ENCODE measurements at places on chromosomes 7 and 10.

- no peak for DNase-seq
These were observed 220.5 kb upstream of the HGF start for GRCh38 chr7:81990395-81990794.

DNA sequence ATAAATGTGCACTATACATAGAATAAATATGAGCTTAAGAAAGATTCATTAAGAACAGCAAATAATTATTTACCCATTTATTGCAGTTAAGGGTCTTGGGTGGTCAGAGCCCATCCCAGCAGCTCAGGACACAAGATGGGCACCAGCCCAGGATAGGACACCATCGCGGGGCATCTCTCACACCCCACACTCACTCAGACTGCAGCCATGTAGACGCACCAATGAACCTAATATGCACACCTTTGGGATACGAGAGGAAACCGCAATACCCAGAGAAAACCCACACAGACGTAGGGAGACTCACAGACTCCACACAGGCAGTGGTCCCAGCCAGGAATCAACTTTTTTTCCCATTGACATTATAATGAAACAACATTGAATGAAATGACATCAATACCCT is 36.0 kb downstream of the CARD11 start:
- no peak for DNase-seq

GRCh38 chr10:15787426-15787825 is 67.7 kb upstream of the ITGA8 start:
- no peak for DNase-seq

- no peak for DNase-seq
These were observed 741.7 kb upstream of the GALNT17 start for GRCh38 chr7:70390251-70390650.

DNA sequence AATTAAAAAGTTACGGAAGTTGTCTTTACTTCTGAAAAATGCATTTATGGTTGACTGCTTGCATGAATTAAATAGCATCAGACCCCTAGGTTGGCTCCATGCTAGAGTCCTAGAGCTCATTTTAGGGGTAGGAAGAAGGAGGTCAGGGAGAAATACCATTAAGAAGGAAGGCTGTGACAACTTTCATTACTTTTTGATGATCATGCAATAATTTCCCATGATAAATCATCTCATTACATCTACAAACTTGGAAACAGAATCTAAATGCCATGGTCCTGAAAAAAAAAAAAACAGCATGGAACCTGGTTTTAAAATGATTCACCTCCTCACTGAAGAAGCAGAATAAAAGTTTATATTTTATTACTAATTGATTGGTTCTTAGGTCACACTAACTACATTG is 20.3 kb upstream of the PLXNA4 start:
- DNase-seq: no peak

Data from cerebellum (tissue), 4 donors.